ENCODE measurements at places on chromosomes 13 and 19.

DNA sequence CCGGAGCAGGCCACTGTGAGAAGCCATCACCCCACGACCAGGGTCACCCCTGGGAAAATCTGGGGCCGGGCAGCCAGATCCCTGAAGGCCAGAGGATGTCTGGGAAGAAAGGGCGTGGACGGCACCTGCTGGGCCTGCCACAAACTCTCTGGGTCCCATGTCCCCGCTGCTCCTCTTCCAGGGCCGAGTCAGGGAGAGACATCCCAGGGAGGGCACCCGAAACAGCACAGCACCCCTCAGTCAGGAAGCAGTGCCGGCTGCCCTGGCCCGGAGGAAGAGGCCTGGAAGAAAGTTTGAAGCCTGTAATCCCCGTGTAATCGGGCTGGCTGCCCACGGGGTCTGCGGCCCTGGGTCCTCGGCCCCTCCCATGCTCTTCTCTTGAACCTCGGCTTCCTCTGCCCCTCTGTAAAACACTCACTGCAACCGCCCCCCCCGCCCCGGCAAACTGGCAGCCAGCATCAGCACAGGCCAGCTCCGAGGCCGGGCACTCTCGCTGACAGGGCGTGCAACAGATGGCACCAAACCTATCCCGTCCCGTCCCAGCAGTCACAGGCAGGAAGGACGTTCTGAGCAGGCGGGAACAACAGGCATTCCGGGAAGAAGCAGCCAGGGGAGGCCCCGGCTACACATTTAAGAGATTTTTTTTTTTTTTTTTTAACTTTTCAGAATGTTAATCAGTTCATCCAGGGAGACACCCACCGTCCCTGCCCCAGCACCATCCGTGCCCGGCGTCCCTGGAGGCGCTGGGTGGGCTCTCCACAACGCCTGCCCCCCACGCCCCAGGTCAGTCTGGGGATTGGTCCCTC, 1.5 kb downstream of the SBNO2 start:
- no peak for DNase-seq

DNA sequence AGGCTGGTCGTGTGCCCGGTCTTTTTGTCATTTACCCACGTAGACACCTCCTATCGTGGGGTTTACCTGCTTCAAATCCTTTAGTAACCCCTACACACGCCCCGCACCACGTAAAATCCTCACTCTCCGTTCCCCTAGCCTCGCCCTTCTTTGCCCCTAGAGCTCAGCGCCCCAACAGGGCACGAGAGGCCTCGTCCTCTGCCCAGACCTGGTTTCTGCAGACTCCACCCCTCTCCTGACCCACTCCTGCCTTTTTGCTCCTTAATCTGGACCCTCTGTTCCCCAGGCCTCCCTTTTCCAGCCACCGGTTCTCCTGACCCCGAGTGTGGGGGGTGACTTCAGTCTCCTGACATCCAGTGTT, 412 bp downstream of the ZNF528 start:
- no peak for DNase-seq

GRCh38 chr13:84903391-84903790, 895.8 kb downstream of the SLITRK6 start:
- no peak for DNase-seq

DNA sequence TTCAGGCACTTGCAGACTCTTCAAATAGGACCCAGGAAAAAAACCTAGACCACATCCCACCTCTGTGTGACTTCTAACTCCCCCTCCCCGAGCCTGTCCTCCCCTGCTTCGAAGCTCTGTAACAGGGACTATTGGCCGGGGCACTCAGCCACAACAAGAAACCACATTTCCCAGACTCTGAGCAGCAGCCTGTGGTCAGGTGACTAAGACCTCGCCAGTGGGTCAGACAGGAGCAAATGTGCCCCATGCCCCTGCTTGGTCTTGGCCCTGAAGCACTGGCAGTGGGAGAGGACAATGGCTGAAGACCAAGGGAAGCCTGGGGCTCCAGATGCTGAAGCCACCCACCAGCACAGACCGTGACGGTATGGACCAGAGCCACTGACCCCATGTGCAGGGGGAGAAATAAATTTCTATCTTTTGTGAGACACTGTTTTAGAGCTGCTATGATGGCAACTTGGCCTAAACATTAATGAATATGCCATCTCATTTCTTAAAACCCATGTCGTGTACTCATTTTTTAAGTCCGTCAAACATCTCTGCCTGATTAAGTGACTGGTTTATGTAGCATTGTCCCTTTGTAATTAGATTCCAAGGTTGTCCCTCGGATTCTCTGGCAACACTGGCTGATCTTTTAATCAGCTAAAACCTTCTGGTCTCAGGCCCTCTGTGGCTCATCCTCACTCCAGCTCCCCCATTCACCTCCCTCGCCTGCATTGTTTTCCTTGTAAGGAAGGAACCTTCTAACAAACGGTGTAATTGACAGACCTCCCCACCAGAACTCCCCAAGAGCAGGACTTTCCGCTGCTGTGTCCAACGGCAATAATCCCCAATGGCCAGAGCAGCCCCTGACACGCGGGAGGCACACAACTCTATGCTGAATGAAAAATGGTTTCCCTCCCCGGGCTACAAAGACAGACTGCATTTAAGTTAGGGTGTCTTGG, 98.4 kb downstream of the STK24 start:
- DNase-seq, result peak; percentile 25

- no peak for DNase-seq
Measured at GRCh38 chr19:33347300-33347699, 26.2 kb upstream of the CEBPG start.

DNA sequence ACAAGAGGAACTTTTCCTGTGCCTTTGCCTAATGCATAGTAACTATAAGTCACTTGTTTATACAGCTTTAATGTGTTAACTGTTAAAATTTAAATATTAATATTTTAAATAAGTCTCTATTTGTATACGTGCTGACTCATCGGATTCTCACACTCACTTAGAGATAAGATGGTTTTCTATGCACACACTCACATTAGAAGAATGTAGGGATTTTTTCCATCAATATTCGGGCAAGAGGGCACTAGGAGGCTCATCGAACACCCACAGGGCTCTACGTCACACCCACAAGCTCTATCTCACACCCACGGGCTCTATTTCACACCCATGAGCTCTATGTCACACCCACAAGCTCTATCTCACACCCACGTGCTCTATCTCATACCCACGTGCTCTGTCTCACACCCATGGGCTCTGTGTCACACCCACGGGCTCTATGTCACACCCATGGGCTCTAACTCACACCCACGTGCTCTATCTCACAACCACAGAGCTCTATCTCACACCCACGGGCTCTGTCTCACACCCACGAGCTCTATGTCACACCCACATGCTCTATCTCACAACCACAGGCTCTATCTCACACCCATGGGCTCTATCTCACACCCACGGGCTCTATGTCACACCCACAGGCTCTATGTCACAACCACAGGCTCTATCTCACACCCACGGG, 73.4 kb downstream of the COL4A2 start:
- DNase-seq, result no peak

Measured in CD4-positive, alpha-beta T cell treated with Interleukin-17A for 1 hour (primary cell).